ENCODE measurements at places on chromosomes 11 and 22. TPM values are rescaled to one million over a fixed set of nuclear protein-coding genes. Genes with fewer than 3 reads are reported as not detected.

DNA sequence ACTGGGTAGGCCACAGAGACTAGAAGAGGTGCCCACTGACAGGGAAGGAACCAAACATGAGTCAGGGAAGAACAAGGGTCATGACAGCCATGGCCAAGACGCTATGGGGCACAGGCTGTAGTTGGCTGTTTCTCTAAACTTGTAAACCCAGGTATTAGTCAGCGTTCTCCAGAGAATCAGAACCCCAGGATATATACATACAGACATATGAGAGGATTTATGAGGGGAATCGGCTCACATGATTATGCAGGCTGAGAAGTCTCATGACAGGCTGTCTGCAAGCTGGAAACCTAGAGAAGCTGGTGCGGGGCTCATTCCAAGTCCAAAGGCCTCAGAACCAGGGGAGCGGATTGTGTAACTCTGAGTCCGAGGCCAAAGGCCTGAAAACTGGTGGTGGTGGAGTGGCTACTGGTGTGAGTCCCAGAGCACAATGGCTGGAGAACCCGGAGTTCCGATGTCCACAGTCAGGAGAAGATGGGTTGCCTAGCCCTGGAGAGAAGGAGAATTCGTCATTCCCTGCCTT, 29.7 kb upstream of the CD81 start:
- no peak for DNase-seq

GRCh38 chr11:97356144-97356543, 966.3 kb downstream of the JRKL start:
- no peak for DNase-seq

GRCh38 chr11:119030329-119031047, at the start of gene SLC37A4:
TSS of gene SLC37A4 (minus strand) at chr11:119030877.
- peak; percentile 99 for DNase-seq

DNA sequence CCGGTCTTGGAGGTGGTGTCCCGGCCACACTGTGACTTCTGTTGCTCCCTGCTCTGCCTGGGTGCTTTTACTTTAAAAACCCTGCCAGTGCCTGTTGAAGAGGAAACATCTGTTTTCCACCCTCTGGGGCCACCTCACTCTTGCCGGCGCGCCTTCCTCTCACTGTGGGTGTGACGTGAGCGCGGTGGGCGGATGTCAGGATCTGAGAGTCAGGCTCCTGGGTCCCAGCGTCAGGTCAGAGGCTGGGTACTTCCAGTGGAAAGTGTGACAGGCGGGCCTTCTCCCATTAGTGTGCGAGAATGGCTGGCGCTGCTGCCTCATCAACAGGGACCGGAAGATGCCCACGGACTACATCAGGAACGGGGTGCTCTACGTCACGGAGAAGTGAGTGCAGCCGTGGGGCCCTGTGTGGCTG, 54.2 kb downstream of the GRAMD4 start:
- DNase-seq = peak; percentile 73

DNA sequence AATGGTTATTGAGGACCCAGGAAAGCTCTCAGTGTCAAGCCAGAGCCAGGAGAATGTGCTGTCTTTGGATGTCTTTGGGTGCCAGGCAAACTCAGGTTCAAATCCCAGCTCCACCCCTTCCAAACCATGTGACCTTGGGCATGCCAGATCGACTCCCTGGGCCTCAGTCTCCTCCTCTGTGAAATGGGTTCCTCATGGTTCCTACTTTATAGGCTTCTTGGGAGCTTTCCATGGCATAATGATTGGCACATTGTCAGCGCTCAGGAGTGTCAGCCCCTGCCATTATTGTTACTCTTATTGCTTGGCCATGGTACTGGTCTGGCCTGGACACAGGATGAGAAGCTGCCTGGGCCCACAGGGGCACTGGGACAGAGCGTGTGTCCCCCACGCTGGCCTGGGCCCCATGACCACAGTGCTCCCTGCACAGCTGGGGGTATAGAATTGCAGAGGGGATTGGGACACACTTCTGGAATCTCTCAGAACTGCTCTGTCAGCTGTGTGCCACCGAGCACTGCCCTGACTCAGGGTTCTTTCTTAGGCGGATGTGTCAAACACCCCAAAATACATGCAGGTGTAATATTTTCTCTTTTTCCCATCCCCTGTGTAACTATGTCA, 37.6 kb upstream of the CRYBB3 start:
- DNase-seq = no peak

DNA sequence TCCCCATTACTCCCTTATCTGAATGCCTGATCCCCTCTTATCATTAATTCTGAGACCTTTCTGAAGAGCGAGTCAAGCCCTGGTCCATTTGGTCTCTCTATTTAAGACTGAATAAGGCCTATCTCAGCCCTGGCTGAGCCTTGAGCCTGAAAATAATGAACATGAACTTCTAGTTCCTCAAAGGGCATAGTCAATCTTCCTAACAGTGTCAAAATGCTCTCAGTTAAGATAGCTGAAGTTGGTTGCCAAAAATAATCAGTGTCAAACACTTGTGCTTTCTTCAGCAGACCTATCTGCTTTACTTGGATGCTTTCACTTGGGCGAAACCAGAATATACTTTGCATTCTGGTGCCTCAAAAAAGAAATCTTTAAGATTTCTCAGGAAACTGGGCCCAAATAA, 42.6 kb upstream of the PPP2R1B start:
- no peak for DNase-seq

- DNase-seq = no peak
Observed at GRCh38 chr11:117073539-117073938, 24.7 kb downstream of the SIK3 start.

DNA sequence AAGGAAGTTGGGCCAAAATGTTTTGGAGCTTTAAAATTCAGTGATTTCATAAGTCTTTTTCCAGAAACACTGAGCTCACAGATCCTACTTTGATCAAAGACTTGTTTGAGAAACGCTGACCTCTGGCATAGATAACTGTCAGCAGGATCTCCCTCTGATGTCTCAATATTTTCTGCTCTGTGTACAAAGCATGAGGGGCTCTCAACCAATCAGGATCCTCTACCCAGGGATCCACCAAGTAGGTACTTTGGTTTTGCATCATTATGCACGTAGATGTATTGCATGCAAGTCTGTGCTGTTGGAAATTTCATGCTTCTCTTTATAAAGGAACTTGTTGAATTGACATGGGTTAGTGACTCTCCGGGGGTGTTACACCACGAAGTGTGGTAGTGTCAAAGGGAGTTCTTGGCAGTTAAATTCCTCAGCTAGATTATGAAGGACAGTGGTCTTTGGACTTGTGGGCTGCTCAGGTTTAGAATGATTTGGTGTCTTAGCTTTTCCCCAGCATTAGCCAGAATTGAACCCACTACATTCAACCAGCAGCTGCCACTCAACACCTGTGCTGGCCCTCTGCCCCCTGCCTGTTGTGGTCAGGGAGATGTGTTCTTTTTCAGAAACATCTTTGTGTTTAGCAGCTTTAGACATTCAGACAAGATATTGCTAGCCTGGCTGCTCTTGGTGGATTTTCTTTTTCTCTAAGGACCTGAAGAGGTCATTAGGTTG, 1.7 kb upstream of the DIXDC1 start:
- no peak for DNase-seq

DNA sequence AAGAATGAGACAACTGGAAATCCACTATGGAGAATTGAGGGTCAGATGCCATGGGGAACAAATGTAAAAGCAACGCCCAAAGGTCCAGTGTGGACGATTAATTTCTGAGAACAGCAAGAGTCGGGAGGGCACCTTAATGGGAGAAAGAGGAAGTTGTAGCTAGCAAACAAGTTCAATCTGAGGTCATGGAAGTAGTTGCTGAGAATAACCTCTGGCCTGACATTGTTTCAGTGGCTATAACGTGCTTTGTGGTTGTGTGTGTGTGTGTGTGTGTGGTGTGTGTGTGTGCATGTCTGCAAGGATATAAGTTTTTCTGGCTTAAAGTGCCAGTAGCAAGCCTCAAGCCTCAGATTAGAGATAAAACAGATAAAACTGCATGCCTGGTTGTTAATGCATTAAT, 1630.1 kb upstream of the TENM4 start:
- DNase-seq = no peak

DNA sequence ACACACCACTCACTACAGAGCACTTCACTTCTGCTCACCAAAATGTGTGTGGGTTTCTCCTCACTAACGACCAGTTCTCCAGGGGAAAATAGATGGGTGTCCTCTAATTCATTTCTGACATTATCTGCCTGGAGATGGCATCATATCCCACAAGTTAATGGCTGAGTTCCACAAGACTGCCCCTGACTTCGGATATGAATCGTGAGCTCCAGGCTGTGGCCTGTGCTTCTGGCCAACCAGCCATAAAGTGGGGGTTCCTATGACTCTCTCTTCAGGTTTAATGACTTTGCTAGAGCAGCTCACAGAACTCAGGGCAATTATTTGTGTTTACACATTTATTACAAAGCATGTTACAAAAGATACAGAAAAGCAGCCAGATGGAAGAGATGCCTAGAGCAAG, 113.0 kb upstream of the SYT13 start:
- no peak for DNase-seq

GRCh38 chr11:16986434-16987204, 27.6 kb downstream of the PLEKHA7 start:
- no peak for DNase-seq

- no peak for DNase-seq
Observed at GRCh38 chr11:93936460-93936859, 84.7 kb upstream of the HEPHL1 start.

Gene GAL3ST1
- total RNA-seq = 0.27 TPM

Gene SPDYC
- not detected for total RNA-seq

Gene TRPM5
- not detected for total RNA-seq

Gene PATE2
- not detected for total RNA-seq

Gene APOL3
- 38.4 TPM for total RNA-seq

Gene RFPL3
- not detected for total RNA-seq

Gene TMPRSS5
- total RNA-seq = 1.3 TPM

All from activated B cell treated with CpG ODN at 0.5 μM for 24 hours (primary cell).